ENCODE measurements at places on chromosomes 12 and 14.

DNA sequence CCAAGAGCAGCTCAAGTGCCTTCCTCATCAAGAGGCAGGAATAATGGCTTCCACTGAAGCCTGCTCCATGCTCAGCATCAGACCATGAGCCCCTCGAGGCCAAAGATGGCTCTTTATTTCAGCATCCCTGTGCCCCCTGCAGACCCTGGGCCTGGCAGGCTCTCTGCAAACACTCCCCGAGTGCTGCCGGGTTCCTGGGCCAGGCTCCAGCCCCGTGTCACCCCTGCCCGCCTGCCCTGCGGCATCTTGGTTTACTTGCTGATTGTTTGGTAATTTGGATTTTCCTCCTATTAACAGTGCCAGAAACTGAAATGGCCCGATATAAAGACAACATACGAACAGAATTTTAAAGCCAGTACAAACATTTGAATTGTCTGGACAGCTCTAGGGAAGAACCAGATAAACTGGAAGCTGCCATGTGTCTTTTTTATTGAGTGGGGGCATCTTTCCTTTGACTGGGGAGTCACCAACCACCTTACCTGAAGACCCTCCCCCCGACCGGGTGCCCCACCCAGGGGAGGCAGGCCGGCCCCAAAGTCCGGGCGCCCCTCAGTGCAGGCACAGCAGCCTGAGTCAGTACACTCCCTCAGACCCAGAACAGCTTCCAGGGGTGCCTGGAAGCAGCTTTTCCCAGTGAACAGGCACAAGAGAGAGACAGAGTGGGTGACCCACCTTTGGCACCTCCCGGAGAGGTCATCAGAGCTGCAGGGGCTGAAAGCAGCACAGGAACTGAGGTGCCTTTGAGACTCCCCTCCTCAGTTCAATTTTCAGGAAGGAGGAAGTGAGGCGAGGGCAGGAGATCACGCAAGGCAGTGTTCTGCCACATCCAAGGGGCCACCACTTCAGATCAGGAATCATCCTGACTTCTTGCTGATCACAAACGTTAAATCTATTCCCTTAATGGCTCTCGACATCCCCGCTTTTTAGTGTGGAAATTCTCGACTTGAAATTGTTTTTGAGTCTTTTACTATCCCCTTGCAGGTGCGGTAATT lies 30.6 kb downstream of the ITPK1 start:
- DNase-seq, result no peak

DNA sequence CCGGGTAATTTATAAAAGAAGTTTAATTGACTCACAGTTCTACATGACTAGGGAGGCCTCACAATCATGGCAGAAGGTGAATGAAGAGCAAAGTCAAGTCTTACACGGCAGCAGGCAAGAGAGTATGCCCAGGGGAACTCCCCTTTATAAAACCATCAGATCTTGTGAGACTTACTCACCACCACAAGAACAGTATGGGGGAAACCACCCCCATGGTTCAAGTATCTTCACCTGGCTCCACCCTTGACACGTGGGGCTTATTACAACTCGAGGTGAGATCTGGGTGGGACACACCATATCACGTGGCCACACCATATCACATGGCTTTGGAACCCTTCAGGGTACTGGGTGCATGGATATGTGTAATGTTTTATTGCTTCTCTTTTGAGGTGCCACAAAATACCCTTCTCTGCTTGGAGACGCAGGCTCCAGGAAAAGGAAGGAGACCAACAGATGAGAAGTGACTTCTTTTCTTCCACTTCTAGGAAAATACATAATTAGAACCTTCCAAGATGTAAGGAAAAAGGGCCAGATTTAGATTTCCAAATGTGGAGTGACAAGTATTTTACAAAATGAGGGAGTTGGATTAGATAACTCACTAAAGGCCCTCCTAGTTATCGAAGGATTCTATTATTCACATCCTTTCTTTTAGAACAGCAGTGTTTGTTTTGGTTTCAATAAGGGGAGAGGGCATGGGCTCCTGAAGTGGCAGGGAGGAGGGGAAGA lies 33.1 kb upstream of the ETFBKMT start:
- no peak for DNase-seq

GRCh38 chr12:3564411-3564810 lies 73.4 kb downstream of the PRMT8 start:
- no peak for DNase-seq

DNA sequence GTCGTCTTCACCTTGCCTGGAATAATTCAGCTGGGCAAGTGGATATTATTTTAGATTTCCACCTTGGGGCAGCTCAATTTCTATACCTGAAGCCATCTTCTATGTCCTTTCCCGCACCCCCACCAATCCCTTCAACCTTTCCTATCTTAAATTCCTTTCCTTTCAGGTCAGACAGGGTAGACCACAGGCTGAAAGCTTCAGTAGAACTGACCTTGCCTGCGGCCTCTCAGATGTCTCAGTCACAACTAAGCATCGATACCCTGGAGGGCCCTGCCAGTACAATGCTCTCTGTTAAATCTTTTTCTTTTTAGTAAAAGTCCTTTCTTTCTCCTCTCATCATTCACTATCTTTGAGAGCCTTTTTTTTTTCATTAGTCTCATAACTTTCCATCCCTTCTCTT lies 38.9 kb downstream of the SLC2A14 start:
- no peak for DNase-seq

DNA sequence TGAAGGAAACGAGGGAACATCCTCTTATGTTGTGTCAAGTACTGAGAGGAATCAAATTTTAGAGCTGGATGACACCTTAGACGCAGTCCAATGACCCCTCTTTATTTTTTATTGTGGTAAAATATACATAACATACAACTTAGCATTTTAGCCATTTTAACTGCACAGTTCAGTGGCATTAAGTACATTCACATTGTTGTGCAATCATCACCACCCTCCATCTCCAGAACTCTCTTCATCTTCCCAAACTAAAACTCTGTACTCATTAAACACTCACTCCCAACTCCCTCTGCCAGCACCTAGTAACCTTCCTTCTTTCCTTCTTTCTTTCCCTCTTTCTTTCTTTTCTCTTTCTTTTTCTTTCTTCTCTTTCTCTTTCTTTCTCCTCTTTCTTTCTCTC lies 97.2 kb upstream of the SLC24A4 start:
- DNase-seq, result no peak

DNA sequence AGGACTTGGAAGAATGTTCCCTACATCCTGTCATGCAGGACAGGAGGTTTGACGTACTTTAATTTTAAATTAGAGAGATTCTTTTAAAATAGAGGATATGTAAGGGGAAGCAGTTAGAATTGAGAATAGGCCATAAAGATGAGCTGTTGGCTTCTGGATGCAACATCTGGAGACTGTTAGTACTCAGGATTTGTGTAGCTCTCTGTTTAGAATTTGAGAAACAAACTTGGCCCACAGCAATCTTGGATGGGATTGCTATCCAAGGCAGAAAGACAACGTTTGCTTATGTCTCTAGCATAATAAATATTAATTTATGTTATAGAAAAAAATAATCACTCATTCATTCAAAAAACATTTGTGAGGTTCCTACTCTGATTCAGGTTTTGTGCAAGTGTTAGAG lies 398.4 kb upstream of the NOVA1 start:
- DNase-seq, result no peak

DNA sequence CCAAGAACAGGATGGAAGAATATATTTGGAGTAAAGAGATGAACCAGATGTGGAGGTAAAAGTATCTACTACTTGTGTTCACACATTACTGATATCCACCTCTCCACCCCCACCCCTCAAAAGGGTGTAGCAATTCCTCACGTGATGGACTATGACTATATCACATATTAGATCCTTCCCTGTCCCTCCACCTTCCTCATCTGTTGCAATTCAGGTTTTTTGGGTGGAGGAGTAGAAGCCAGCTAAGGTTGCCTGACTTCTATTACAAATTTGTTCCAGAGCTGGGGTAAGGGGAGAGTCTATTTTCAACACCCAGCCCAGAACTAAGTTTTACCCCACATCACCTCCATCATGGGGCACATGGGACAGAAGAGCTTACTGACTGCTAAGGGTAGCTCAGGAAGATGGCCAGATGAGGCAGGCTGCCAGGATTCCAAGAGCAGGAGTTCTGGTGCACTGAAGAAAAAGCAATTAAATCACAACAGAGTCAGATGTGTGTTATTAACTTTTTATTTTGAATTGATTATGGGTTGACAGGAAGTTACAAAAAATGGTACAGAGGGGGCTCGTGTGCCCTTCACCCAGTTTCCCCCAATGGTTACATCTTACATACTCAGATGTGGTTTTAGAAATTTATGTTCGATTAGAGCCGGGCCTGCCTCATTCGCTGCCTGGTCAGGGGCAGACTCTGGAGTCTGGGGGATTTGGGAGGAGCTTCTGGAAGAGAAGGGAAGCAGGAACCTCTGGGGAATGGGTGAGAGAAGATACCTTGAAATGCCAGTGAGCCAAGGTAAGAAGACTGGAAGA lies 2.1 kb downstream of the RNASE13 start:
- DNase-seq, result no peak

DNA sequence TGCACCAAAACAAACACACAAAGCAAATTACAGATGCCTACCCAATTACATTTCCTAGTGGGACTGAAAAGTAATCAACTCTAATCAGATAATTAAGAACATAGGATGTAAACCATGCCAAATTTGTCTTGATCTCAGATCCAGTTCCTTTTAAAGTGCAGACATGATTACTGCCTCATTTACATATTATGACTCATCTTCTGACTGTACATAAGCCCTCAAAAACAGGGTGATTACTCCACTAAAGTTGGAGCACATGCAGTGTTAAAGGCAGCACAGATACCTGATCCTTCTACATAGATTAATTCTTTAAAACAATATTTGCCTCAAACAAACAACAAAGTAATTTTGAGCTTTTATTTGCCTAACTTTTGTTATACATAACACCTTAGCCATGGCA lies 337.2 kb downstream of the RPS29 start:
- no peak for DNase-seq

GRCh38 chr14:92755495-92755894 lies 7.1 kb upstream of the LGMN start:
- DNase-seq, result no peak

- DNase-seq, result no peak
Observed at GRCh38 chr12:57107456-57108155, 3.6 kb downstream of the STAT6 start.

- no peak for DNase-seq
Observed at GRCh38 chr12:117890137-117890536, 78.7 kb downstream of the KSR2 start.

DNA sequence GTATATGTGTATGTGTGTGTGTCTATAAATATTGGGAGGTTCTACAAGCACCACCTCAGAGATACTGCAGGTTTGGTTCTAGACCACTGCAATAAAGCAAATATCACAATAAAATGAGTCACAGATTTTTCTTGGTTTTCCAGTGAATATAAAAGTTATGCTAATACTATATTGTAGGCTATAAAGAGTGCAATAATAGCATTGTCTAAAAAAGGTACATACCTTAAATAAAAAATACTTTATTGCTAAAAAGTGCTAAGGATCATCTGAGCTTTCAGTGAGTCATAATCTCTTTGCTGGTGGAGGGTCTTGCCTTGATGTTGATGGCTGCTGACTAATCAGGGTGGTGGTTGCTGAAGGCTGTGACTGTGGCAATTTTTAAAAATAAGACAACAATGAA lies 111.1 kb downstream of the VEZT start:
- no peak for DNase-seq

- DNase-seq, result no peak
Observed at GRCh38 chr12:120932058-120932457, 27.9 kb upstream of the SPPL3 start.

DNA sequence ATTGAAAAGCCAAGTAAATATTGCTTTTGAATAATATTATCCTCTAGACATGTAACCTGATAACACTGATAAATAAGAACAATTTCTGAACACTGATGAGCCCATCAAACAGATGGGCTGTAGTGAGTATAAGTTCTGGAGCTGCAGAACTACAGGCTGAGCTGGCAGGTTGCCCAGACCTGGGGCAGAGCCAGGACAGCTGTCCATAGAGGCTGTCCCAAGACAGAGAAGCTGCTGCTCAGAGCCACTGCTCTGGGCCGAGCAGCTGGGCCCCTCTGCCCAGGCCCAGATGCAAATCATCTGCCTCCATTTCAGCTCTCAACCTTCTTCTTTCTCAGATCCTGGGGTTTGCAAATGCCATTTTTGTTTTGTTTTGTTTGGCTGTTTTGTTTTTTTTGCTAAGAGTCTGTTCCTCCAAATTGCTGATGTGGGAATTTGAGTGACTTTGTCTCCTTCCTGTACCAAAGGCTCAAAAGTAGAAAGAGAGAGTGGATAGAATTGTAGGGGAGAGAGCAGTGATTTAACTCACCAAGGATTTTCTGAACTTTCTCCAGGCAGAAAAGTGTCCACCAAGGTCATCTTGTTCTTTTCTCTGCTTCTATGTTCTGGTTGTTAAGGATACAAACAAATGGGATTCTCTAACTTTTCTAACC lies 4.0 kb upstream of the TESPA1 start:
- no peak for DNase-seq

- no peak for DNase-seq
Observed at GRCh38 chr14:38431156-38431555, 175.3 kb upstream of the CLEC14A start.

All from NCI-H510A (cell line).